Right lobe of liver (tissue), 6 donors: ENCODE measurements at places on chromosomes 11 and 22.

GRCh38 chr11:133331031-133331430 lies 201.3 kb downstream of the OPCML start:
- DNase-seq = no peak

DNA sequence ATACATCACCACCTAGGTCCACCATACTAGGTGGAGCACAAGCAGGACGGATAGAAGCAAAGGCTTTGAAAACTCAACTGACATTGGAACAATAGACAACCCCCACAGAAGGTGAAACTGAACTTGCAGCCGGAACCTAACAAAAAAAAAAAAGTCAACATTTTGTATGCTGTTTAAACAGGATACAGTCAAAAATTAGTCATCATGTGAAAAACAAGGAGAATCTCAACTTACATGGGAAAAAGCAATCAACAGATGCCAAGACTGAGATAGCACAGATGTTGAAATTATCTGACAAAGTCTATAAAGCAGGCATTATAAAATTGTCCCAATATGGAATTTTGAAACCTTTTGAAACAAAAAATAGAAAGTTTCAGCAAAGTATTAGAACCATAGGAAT lies 123.8 kb downstream of the RAB38 start:
- no peak for DNase-seq

DNA sequence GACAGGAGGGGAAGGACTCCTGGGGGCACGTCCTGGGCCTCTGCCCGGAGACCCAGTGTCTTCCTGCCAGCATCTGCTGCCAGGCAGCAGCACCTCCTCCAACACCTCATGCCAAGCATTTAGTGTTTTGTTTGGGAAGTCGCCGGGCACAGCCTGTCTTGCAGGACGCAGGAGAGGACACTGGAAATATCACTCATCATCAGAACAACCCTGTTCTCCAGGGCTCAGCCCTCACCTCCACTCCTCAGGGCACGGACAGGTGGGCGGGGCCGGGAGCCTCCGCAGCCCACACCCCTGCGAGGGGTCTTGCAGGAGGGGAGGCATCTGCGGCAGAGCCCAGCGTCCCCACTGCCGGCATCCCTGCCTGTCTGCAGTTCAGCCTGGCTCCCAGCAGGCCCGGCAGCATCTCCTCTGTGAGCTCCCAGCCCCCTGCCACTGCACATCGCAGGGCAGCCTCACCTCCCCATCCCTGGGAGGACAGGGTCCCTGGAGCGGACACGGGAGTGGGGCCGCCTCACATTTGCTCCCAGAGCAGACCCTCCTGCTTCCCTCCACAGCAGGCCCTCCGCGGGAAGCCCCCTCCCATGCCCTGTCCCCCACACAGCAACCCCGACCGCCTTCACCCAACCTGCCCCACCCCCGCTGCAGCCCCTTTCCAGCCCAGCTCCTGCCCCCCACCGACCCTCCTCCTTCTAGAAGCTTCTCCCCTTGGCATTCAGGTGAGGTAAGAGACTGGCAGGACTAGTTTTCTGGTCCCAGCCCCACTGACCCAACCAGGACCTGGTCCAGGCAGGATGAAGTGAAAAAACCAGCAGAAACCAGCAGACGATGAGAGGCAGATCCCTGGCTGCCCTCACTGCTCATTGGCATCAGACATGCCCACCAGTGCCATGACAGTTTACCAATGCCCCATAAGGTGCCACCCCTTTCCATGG lies 72.7 kb downstream of the BRD1 start:
- DNase-seq = no peak

DNA sequence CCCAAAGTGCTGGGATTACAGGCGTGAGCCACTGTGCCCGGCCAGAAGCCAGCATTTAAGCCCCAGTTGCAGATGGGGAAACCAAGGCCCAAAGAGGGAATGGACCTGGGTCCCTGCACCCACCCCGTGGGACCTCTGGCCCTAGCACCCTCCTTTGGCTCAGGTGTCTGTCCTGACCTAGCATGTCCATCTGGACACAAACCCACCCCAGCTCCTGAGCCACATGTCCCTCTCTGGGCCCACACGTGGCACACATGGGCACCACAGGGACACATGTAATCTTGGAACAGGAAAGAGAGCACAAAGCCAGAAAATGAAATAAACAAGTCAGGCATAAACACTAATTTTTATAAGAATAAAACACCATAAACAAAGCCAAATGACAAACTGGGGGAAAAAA lies 9.6 kb downstream of the GGT5 start:
- no peak for DNase-seq

DNA sequence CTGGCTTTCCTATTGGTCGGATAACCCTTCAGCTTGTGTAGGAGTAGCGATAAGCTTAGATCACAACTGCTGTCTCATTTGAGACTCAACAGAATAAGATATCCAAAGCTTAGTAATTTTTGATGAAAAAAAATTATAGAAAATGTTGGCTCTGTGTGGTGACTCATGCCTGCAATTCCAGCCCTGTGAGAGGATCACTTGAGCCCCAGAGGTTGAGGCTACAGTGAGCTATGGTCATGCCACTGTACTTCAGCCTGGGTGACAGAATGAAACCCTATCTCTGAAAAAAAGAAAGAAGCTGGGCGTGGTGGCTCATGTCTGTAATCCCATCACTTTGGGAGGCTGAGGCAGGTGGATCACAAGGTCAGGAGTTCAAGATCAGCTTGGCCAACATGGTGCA lies 55.6 kb upstream of the RRM1 start:
- no peak for DNase-seq

GRCh38 chr11:114986365-114986764 lies 308.0 kb downstream of the NXPE2 start:
- no peak for DNase-seq

DNA sequence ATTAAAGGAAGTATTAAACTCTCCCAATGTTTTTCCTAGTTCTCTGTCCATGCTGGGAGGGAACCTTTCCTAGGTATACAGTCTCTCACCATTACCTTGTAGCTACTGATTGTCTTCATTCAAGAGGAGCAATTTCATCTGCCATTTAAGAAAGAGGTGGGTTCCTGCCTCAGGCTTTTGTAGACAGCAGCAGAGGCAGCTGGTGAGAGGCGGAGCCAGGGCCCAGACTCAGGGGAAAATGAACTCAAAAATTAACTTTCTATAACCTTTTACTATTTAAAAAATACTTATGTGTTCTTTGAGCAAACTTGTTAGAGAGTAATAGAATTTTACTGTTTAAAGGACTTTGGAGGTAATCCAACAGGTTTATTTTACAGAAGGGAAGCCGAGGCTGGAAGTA lies 133.0 kb downstream of the SNX19 start:
- DNase-seq = no peak

GRCh38 chr22:38766076-38766777 lies 10.4 kb upstream of the SUN2 start:
- DNase-seq = peak; percentile 85

DNA sequence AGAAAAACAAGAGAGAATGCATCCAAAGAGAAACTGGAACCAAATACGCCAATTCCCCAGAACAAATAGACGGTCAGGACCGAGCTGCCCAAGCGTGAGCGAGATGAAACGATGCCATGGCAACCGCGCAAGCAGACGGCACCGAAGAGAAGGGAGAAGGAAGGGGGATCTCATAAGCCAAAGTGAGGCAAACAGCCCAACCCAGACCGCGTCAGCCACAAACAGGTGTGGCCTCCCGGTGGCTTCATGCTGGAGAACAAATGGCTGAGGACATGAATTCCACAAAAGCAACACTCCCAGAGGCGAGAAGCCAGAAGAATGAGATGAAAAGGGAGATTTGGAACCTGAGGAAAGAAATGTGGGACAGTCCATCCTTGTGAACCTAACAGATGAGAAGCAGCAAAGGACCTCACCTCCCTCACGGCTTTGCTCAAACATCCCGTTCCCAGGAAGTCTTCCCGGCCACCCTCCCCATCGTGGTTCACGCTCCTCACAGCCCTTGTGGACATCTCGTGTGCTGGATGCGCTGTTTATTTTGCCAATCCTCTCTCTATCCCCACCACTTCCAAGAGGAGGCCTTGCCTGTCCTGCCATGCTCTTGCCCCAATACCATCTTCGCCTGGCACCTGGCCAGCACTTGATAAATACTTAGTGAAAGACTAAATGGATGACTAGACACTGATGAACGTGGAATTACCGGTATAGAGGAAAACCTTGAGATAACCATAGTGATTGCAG lies 89.1 kb upstream of the RTL6 start:
- no peak for DNase-seq

- DNase-seq = no peak
Observed at GRCh38 chr11:36243641-36244040, 45.6 kb downstream of the COMMD9 start.

GRCh38 chr11:82174610-82175009 lies 559.1 kb downstream of the FAM181B start:
- no peak for DNase-seq

DNA sequence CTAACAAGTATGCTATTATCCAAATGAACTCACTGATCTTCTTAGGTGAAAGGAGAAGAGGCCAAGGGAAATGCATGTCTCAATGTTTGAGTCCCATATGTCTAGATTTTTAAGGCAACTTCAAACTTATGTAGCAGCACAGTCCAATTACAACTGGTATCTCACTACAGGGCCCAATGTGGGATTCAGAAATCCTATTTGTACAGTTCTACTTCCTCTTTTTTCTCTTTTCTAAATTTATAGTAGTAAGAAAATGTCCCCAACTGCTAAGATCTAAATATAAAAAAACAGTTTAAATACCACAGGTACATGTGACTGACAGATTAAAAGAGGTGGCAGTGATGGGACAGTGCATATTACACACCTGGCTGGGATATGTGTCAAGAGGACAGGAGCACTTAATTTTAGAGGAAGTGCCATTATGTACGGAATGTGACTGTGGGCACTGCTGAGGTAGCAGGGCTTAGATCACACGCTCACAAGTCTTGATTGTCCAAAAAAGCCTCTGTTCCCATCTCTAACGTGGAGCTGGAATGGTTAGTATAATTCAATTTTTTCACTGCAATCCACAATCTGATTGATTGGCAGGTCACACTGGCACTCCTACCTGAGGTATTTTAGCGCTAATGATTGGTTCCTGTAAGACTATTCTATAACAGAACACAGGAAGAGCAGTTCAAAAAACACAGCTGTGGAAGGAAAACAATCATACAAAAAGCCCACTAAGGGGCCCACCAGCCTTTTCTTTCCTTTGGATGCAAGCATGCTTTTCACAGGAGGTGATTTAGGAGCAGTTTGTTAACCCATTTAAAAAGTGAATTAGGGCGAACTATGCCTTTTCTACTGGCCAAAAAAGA lies 34.6 kb downstream of the APOL5 start:
- no peak for DNase-seq

DNA sequence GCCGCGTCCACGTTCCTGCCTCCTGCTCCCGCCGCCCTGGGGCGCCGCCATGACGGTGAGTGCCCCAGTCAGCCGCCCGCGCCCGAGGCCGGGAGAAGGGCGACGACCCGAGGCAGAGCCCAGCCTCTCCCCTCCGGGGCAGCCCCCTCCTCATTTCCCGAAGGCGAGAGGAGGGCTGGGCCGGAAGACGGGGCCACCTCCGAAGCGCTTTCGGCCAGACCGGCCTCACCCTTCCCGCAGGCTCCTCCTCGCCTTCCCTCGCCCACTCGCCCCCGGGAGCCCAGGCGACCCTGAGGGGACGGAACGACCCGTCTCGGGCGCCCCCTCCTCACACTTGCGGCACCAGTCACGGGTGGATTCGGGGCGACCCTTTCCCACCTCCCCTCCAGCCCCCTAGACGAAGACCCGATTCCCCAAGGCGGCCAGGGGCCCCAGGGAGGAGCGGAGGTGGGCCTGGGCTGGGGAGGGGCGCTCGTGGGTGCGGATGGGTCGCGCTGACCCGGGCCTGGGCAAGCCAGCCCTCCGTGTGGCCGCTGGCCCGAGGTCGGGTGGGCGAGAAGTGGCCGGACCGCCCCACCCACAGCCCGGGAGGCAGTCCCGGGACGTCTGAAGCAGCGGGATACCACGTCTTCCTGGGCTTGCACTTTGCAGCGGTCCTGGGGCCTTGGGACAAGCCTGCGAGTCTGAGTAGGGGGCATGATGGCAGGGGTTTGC lies 49.7 kb downstream of the TRIOBP start:
- DNase-seq = no peak
